ENCODE measurements at places on chromosomes 3 and 15.

DNA sequence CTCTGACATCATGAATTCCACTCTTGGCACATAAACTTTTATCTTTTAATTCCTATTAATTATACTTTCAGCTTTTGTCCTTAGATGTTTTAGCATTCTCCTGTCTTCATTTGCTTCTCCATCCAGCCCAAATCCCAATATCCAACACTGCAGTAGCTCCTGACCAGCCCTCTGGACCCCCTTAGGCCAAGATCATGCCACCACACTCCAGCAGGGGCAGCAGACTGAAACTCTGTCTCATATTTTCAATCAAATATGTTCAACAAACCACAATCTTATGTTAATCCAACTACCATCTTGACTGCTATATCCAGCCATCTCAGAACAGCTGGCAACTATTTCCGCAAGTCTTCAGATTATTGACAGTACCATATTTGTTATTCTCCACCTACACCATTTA lies 315.8 kb upstream of the ROBO2 start:
- DNase-seq: no peak

DNA sequence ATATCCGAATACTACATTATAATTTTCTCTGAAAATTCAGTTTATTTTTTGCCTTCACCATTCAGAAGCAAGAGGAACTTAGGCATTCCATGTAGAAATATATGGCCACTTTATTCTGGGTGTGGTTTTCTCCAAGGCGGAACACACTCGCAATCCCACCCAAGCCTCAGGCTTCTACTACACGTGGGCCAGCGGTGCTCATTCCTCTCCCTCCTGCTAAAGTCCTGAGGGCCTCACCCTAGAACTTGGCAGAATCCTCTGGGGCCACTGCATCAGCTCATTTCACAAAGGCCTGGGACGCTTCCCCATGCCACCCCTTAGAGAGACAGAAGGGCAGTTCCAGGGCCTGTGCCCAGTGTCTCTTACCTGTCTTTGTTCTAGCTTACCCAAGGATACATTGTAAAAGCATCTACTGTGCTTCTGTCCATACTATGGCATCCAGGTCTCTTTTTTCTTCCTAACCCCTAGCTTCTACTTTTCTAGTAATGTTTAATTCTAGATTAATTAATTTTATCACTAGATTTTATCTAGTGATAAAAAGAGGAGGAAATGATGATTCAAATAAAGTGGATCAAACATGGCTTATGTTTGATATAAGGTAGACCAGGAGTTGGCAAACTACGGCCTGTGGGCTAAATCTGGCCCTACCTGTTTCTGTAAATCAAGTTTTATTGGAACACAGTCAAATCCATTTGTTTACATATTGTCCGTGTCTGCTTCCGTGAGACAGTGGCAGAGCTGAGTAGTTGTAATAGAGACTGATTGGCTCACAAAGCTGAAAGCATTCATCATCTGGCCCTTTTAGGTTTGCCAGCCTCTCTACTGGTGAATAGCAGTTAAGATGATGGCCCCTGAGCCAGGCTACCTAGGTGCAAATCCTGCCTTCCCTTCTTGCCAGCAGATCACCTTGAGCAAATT lies 29.8 kb downstream of the LARS2 start:
- no peak for DNase-seq

GRCh38 chr3:36714343-36715086 lies 49.8 kb downstream of the DCLK3 start:
- DNase-seq: no peak

DNA sequence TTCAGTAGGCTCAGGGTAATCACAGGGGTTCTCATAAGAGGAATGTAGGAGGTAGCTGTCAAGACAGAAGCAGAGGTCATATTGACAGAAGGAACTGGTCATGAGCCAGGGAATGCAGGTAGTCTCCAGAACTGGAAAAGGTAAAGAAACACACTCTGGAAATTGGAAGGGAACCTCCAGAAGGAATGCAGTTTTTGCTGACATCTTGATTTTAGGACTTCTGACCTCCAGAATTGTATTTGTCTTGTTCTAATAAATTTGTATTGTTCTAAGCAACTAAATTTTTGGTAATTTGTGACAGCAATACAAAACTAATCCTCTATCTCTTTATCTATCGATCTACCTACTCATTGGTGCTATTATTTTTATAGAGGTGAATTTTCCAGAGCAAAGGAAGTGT lies 49.2 kb downstream of the OTOL1 start:
- DNase-seq: no peak

GRCh38 chr3:165669504-165669903 lies 167.7 kb downstream of the BCHE start:
- DNase-seq: no peak

DNA sequence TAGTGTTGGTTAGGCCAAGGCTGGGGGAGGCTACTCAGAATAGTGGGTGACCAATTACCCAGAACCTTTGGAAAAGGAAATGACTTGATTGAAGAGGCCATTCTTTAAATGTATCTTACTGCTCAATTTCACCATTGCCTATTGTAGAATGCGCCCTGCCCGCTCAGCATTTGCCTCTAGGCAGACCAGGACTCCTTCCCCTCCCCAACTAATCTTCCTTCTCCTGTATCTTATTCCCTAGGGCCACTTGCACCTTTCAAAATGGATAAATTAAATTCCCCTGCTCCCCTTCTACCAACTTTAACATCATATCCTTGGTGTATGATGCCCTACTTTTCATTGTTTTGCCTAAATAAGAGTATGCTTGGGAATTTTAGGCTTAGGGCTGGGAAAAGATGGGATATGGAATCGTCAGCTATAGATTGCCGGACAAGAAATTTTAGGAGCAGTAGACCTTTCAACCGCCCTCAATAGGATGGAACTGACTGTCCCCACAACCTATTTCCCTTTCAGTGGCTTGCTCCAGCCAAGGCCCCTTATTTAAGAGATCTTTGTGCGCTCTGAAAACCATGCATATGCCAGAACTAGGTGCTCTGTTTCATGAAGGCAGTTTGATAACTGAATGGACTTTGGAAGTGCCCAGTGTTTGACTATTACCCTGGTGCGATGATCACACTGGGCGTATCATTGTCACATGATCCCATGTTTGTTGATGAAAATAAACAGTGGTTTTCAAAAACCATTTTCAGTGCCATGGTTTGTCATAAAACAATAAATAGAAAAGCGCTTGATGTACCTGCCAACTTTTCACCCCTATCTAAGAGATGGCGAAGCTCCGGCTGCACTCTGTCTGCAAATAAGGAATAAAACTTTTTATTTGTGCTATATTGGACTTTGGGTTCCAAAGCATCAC lies 74.3 kb upstream of the TSEN2 start:
- DNase-seq: no peak

DNA sequence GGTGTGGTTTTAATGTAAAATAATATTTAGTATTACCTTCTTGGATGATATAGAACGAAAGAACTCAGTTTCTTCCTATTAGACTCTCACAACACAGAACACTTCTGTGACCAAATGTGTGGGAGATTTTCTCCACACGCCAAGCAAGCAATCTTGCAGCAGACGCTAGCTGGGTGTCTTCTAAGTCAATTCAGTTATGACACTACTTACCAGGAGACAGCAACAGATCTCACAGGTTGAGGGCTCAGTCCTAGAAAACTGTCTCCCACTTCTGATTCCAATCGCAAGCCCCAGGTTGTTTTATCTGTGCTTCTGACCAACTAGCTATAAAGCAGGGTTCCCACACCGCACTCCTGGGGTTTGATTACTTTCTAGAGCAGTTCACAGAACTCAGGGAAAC lies 41.2 kb downstream of the HERC1 start:
- DNase-seq: no peak

GRCh38 chr3:10228248-10228950 lies 19.9 kb upstream of the TATDN2 start:
- no peak for DNase-seq

- DNase-seq: no peak
Measured at GRCh38 chr15:20348291-20348899, 193.2 kb downstream of the GOLGA6L6 start.

DNA sequence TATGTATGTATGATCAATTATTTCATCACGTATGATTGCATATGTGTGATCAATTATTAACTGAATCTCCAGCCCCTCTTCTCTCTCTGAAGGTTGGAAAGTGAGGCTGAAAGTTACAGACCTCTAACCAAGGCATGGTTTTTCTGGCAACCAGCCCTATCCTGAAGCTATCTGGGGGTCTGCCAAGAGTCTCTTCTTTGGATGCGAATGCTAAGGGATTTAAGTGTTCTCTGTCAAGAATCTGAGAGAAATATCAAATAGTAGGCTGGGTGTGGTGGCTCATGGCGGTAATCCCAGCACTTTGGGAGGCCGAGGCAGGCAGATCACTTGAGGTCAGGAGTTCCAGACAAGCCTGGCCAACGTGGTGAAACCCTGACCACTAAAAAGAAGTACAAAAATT lies 8.1 kb downstream of the NKTR start:
- no peak for DNase-seq

DNA sequence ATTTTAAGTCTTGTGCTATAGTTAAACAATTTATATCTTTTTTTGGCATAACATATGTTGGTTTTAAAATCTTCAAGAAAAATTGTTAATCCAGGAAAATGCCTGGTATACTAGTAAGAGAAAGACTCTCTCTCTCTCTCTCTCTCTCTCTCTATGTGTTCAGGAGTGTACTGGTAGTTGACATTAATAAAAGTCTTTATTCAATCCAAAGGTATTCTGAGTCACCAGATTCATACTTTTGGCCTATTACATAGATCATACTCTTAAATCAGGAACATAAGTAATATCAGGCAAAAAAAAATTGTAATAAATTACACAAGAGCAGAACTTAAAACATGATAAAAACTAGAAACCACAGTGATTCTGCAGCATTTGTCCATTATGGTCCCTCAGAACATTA lies 70.2 kb downstream of the TFG start:
- no peak for DNase-seq

DNA sequence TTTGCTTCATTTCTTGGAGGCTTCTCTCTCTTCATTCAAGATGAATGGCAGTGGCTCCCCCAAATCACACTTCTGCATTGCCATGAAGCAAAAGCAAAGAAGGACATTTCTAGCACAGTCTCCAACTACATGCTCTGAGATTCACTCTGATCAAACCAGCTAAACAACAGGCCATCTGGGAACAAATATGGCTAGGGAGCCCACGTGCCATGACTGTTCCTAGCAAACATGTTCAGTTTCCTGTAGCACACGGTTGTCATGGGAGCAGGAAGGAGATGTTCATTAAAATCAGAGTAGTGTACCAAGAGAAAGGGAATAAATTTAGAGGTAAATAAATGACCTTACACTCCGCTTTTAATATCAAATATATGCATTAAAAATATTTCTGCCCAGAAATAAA lies 327.3 kb downstream of the GBE1 start:
- no peak for DNase-seq

DNA sequence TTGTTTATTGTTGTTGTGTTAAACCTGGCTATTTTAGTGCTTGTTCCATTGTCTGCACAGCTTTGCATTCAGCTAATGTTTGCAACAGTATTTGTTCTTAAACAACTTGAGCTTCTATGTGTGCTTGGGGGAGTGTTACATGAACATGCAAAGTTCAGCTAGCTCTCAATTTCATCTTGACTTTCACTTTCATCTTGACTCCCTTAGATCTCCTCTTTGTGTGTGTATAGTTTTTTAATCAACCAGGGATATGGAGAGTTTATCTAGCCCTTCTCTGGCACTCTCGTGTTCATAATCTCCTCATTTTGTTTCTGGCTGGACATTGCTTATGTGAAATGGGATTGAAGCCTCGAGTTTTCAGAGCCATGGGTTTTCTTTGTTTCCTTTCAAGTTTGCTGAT lies 212.4 kb upstream of the ZBTB20 start:
- DNase-seq: no peak

- DNase-seq: no peak
Measured at GRCh38 chr15:30985081-30985531, 6.3 kb downstream of the MTMR10 start.

DNA sequence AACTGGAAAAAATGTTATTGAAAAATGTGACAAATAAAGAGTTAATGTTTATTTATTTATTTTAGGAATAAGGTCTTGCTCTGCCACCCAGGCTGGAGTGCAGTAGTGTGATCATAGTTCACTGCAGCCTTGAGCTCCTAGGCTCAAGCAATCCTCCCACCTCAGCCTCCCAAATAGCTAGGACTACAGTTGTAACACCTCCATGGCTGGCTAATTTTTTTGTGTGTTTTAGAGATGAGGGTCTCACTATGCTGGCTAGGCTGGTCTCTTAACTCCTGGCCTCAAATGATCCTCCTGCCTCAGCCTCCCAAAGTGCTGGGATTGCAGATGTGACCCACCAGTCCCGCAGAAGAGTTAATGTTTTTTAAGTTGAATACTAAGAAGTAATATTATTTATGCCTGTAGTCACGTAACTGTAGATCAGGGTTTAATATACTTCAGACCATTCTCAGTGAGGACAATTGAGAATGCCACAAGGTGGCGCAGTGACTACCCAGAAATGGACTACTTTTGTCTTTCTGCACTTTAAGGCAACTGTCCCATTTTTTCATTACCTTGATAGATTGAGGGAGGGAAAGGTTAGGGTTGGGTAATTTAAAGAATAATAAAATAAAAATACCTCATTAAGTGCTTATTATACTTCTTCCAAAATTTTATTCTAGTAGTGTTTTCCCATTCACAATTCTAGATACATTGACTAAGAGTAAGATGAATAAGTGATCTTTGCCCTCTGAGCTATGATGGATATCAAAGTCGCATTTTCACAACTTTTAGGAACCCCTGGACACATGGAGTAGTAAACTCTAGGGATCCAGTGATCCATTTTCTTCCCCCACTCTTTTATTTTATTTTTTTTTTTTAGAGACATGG lies 6.0 kb downstream of the MUC13 start:
- DNase-seq: peak; percentile 61

DNA sequence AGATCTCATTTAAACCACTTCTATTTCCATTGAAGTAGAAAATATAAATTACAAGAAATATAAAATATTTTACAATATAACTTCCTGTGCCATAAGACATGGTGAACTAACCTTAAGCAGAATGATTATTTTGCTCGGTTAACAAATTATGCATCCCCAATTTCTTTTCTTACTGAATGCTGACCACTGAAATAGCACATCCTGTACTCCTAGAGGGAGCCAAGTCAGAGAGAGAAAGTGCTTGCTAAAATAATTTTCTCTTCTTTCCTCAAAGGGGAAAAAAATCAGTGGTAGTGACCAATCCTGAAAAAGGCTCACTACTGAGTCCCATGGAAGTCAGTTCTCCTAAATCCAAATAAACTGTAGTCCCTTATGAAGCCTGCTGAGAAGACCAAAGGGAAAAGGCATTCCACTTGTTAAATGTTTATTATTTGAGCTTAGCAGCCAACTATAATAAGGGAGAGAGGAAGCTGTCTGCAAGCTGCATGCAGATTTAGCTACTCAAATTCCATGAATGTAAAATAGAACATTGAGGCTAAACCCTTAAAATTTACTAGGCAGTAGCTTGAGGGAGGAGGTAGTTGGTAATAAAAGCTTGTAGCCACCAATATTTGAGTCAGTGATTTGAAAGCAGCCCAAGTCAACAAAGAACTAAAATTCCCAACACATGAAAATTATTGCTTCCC lies 33.1 kb downstream of the CEP152 start:
- no peak for DNase-seq

DNA sequence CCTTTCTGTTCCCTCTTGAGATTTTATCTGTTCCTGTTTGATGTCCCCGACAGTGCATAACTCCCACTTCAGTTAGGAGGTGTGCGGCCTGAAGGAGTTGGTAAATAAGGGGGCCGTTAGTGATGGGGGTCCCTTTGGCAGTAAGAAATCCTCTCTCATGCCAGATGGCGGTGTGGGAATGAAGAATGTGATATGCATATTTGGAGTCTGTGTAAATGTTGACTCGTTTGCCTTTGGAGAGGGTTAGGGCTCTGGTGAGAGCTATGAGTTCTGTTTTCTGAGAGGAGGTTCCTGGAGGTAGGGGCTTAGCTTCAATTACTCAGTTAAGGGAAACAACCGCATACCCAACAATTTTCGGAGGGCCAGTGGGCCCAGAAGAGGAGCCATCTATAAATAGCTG lies 38.8 kb upstream of the RNF7 start:
- no peak for DNase-seq

Measured in B cell (primary cell).